ENCODE measurements at places on chromosomes 7 and 10.

DNA sequence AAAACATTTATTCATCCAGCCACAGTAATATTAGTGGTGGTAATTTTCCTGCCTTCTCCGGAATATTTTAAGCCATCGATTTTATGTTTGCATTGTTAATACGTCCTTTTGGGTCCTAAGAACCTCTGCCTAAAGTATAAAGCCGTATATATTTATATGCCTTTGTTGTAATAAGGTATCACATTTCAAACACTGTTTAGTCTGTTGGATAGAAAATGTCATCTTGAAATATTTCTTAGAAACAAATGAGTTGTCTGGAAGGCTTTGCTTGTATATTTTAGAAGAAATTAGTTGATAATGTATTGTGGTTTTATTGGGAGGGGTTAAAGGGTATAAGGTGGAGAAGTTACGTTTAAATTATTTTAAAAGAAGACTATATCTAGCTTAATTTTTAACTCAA is 11.1 kb downstream of the PRPF18 start:
- DNase-seq: no peak

- no peak for DNase-seq
Measured at GRCh38 chr10:8456386-8456785, 401.9 kb downstream of the GATA3 start.

DNA sequence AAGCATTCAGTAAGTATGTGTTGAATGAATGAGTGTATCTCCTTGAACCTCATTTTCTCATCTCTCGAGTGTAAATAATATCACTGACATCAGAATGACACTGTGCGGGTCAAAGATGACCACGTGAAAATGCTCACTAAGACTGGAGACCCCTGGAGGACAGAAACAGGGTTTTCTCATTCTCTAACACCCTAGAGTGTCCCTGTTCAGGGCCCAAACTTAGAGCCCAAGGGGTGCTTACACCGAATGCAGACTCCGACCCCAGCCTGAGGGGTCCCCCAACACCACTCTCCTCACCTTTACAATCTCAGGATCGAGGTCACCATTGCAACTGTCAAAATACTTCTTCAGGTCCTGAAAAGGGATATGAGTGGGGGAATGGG is 1.4 kb downstream of the CDK5 start:
- no peak for DNase-seq

DNA sequence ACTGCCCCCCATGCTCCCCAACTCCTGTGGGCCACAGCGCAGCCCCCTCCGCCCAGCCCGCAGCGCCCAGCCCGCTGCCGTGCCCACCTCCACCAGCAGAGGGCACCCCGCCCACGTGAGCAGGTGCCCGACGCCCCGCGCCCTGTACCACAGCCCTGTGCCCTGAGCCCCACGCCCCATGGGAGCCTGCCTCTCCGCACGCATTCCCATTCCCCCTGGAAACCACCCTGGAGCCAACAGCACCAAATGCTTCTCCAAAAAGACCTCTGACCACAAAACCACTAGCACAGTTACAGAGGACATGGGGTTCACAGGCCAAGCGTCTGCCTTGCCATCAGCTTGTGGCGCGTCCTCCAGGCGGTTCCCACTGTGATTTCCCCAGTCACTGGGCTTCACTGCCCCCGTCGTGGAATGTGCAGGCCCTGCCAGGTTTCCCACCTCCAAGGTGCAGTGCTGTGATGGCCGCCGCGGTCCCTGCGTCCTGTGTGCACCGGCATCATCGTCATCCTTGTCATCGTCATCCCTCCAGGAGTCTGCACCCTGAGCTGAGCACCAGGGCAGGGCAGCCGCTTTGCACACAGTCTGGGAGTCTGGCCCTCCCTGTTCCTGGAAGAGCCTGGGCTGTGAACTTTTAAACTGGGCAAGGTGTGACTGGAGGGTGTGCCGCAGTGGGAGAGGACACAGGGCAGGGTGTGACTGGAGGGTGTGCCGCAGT is 61.7 kb downstream of the PWWP2B start:
- peak; percentile 51 for DNase-seq

DNA sequence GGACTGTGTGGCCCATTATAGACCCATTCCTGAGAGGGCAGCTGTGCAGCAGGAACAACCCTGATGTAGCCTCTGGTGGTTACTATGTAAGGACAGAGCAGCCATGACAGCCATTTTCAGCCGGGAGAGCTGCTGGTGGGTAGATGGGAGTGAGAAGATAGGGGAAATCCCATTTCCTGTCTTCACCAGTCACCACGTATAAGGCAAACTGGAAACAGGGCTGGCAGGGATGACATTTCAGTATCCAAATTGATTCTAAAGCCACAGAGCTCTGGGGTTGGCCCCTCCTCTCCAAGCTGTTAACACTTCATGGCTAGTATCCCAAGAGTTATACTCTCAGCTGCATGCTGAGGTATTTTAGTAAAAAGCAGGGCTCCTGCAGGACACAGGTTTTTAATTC is 15.2 kb upstream of the FZD1 start:
- no peak for DNase-seq

GRCh38 chr7:89133357-89133756 is 337.8 kb upstream of the TEX47 start:
- DNase-seq: no peak
